ENCODE measurements at places on chromosomes 12 and 14.

- DNase-seq, result no peak
Observed at GRCh38 chr12:124233846-124234640, 60.9 kb upstream of the RFLNA start.

- no peak for DNase-seq
Observed at GRCh38 chr12:123912415-123913380, 59.9 kb downstream of the CCDC92 start.

GRCh38 chr12:59695379-59695778, 99.5 kb downstream of the SLC16A7 start:
- DNase-seq, result no peak

DNA sequence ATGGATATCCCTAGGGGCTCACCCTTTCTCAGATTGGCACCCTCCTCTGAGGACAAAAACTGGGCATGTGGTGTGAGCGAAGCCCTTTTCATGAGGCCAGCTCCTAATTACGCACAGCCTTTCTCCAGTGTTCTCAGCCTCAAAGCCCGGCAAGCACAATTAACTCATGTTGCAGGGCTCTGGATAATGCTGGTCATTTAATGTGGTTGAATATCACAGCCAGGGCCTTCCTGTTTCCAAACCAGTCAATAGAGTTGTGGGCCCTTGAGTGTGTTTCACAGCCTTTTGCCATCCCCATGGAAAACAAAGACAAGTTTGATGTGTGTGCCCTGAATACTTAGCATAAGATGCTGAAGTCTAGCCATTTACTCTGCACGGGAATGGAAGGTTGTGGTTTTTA, 114.2 kb upstream of the ARHGAP5 start:
- no peak for DNase-seq

- no peak for DNase-seq
Observed at GRCh38 chr12:127556231-127556886, 710.6 kb upstream of the TMEM132C start.

- peak; percentile 86 for DNase-seq
Observed at GRCh38 chr14:23302290-23303225, at the start of gene PPP1R3E. PPP1R3E (minus strand) TSS chr14:23302859; CDS start chr14:23302576, 283 bp downstream.

DNA sequence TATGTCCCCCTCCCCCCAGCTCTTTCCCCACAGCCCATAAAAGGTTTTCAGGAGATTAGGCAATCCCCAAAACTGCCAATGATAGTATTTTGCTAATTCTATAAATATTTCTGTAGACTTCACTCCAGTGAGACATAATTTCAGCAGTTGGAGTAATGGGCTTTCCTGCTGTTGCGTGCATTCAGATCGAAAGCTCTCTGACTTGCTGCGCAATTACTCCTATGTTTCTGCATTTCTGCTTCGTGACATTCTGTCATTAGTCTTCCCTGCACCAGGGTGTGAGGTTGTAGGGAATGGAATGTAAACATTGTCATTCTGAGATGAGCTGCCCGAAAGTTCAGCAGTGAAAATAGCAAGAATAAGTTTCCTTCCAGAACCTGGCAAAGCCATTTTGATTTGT, 58.2 kb downstream of the SAMD4A start:
- no peak for DNase-seq

DNA sequence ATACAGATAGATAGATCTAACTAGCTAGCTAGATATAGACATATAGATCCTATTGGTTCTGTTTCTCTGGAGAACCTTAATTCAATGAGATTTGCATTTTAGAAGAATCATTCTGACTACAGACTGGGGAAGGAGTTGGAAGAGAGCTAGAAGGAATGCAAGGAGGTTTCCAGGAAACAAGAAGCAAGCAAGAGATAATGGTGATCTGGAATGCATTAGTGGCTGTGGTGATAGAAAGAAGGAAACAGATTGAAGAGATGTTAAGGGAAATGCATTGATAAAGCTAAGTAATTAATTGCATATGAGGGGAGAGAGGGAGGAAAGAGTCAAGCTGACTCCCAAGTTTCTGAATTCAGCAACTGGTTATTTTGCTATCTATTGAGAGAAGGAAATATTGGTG, 42.7 kb downstream of the DBX2 start:
- DNase-seq, result no peak

DNA sequence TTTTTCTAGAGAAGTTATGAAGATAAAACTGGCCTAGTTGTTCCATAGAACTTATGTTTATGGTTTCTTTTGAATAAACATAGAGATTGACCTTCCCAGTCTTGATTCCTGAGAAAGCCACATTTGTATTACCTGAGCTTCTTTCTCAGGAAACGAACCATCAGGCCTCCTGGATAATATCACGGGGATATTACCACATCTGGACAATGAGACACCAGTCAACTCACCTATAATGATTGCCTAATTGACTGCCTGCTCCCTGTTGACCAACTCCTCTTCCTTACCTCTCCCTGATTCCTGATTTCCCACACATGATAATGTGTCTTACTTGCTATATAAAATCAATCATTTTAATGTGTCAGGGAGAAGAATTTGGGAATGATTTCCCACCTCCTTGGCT, 822.7 kb downstream of the LRFN5 start:
- no peak for DNase-seq

- DNase-seq, result no peak
Observed at GRCh38 chr12:32504591-32504990, 105.2 kb downstream of the FGD4 start.

DNA sequence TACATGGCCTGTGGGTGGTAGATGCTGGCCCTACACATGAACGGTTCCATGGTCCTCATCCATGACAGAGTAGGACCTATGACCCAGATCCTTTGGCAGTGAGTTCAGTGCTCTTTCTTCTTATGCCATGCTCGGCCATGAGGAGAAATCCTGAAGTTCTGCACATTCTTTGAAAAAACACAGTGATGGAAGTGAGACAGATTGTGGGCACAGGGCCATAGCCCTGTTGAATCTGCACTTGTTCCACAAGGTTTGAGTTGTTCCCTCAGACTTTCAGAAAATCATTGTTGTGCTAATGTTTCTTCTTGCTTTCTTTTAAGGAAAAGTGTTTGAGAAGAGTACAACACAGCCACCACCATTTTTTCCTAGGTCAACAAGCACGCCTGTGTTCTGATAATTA, 180.0 kb downstream of the C12orf75 start:
- no peak for DNase-seq

- DNase-seq, result no peak
Observed at GRCh38 chr14:50856660-50857059, 15.2 kb upstream of the ABHD12B start.

DNA sequence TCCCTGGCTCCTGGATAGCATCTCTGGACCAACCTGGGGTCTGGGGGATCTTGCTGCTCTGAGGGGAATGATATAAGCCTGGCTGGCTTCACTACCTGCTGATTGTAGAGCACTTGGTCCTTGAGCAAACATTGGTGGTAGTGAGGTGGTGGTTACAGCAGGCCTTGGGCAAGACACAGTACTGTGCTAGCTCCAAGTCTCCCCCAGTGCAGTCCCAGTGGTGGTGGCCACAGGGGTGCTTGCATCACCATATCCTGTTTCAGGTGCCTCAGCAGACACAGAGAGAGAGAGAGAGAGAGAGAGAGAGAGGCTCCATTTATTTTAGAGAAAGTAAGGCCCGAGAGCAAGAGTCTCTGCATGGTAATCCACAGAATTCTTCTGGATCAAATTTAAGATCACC, 186.3 kb downstream of the MYRFL start:
- no peak for DNase-seq

- no peak for DNase-seq
Observed at GRCh38 chr14:63952933-63953437, 100.2 kb downstream of the SYNE2 start.

DNA sequence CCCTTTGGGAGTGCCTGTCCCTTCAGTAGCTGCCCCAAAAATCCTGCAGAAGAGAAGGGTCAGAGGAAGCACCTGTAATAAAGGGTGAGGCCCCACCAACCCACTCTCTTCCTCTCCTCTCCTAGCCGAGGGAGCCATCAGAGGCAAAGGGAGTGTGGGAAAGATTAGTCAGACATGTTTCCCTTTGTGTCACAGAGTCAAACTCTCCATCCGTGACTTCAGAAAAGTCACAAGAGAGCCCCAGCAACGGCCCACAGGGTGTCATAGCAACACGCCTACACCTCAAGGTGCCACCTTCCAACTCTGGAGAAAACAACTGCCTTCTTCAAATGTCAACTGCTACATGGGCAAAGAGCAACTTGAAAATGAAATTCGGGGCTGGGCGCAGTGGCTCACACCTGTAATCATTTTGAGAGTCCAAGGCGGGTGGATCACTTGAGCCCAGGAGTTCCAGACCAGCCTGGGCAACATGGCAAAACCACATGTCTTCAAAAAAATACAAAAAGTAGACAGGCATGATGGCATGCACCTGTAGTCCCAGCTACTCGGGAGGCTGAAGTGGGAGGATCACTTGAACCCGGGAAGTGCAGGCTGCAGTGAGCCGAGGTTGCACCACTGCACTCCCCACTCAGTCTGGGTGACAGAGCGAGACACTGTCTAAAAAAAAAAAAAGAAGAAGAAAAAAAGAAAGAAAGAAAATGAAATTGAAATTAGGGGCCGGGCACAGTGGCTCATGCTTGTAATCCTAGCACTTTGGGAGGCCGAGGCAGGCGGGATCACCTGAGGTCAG, 17.7 kb upstream of the CD27 start:
- DNase-seq, result peak; percentile 93

DNA sequence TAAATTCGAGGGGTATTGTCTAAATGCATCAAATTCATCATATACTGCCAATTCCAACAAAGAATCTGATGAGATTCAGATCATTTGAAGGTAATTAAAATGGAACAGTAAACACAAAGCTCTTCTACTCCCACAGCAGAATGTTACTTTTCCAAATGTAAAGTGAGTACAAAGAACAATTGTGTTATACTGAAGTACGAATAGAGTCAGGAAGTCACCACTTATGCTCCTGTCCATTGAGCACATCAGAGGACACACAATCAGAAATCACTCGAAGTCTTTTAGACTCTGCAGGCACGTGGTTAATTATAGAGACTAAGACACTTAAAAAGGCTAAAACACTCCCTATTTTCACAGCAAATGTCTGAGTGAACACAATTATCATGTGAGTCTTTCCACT, 388.5 kb upstream of the MIS18BP1 start:
- no peak for DNase-seq

DNA sequence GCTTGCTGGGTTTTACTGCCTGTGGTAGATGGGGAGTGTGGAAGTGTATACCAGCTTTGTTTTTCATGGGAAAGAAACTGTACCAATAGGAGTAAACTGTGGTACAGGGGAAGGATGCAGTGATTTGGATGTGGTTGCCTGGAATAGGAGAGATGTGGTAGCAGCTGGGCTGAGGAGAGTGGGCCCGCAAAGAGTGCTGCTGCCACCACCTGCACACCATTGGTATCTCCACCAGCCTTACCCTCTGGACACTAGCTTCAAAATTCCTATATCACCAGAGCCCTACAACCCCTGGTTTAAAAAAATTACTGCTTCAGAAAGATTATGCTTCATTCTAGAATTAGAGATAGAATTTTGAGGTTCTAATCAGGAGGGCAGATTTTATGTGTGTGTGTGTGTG, 53.6 kb downstream of the AKAP6 start:
- DNase-seq, result no peak

GRCh38 chr14:90651976-90652560, 164.2 kb downstream of the TTC7B start:
- DNase-seq, result no peak

Measured in CD4-positive, alpha-beta T cell treated with Interleukin-4 for 4 hours (primary cell).